Midbrain (tissue), 1 donor: ENCODE measurements at places on chromosomes 4 and X.

DNA sequence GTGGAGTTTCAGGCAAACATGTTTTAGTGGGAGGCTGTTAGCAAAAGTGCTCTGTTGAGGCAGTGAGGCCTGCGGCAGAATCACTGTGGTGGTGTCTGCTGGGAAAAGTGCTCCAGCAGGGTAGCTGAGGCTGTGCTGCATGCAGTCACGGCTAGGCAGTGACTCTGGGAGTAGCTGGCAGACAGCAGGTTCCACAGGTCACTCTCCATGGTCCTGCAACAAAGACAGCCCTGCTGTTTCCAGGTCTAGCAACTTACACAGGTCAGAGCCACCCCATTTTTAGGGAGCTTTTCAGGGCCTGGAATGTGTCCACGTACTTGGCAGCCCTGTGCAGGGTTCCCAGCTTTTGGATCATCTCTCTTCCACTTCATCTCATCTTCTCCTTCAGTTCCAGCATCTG is 184.3 kb downstream of the NAA11 start:
- no peak for DNase-seq

GRCh38 chr4:98536631-98537030 is 121.8 kb downstream of the TSPAN5 start:
- DNase-seq, result no peak

DNA sequence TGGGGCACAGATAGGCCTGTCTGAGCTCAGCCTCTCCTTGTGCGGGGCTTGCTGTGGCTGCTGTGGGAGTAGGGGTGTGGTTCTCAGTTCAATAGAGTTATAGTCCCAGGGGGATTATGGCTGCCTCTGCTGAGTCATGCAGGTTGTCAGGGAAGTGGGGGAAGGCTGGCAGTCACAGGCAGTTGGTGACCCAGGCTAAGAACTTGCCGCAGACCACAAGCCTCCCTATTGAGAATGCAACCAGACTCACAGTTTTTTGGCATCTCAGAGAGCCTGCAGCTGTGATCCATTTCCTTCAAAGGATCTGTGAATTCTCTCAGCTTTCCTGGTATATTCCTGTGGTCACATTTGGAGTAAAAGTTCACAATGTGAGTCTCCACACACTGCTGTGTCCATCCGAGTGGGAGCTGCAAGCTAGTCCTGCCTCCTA is 364.9 kb downstream of the ZNF674 start:
- no peak for DNase-seq

DNA sequence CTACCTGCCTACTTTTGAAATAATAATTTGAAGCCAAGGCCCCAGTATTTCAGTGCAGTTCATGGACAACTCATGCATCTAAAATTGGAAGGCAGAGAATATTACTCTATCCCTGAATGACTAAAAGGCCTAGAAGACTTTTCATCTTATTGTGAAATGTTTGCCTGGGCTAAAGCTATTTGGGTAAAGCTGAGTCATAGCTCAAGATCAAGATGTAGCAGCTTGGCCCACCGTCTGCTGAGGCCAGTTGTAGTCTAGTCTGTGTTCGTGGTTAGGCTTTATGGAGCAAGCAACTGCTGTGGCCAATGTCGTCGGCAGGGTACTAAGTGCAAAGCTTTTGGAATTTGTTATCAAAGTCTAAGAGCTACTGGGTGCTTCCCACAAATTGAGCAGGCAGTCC is 929.1 kb downstream of the RAB28 start:
- no peak for DNase-seq

GRCh38 chr4:150827226-150827625 is 187.9 kb downstream of the LRBA start:
- no peak for DNase-seq

DNA sequence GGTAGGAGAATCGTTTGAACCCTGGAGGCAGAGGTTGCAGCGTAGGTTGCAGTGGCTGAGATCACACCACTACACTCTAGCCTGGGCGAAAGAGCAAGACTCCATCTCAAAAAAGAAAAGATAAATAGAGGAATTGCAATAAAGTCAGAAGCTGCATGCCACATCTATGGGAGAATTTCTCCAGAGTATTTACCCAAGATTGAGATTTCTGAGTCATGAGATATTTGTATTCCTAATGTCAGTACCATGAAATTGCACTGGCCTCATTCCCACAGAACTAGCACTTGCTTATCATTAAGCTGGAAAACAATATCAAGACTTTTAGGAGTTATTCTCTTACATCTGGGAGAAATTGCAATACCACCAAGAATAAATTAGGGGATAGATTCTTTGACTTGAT is 37.4 kb downstream of the ASIC5 start:
- DNase-seq, result no peak

GRCh38 chr4:38818441-38818976 is 13.9 kb upstream of the TLR1 start:
- no peak for DNase-seq

- DNase-seq, result no peak
Observed at GRCh38 chr4:1411436-1412375, 5.5 kb upstream of the NKX1-1 start.

- peak; percentile 27 for DNase-seq
Observed at GRCh38 chr4:11805842-11806241, 377.1 kb upstream of the HS3ST1 start.

GRCh38 chr4:110630688-110631402 is 8.0 kb upstream of the PITX2 start:
- DNase-seq, result no peak

- no peak for DNase-seq
Observed at GRCh38 chr4:18691431-18692200, 670.1 kb upstream of the LCORL start.

GRCh38 chr4:141376769-141377168 is 156.1 kb downstream of the ZNF330 start:
- DNase-seq, result no peak

GRCh38 chr4:94305466-94306225 is 37.0 kb downstream of the HPGDS start:
- DNase-seq, result no peak

GRCh38 chr4:17385403-17385802 is 126.5 kb downstream of the QDPR start:
- peak; percentile 26 for DNase-seq

DNA sequence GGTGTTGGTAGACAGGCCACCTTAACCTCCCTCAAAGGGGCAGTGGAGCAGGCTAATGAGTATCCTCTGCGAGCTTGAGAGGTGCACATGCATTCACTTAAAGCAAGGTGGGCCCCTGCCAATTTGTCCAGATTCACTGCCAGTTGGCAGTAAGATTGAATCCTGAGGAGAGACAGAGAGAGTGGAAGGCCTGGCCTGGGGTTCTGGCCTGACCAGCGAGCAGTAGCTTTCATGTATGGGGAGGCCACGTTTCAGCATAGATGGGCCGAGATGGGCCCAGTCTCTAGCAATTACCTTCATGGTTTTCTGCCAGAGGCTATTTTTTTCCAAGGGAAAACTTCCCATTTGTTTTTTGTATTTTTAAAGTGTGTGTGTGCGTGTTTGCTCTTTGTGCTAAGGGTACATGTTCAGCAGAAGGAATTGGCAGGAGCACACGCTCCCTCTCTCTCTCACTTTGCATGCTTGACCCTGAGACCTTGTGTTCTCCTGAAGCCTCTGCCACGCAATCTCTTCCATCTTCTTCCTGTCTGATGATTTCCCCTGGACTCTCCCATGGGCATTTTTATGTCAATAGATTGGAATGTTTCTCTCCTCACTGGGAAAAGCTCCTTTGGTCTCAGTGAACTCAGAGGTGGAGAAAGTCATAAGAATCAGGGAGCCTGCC is 215.8 kb upstream of the SFRP2 start:
- no peak for DNase-seq

GRCh38 chr4:52243367-52243766 is 192.3 kb downstream of the SPATA18 start:
- no peak for DNase-seq

- DNase-seq, result no peak
Observed at GRCh38 chrX:154661899-154662298, 8.5 kb upstream of the CTAG2 start.
